BJ (cell line): ENCODE measurements at places on chromosomes 12 and 14. TPM values are rescaled to one million over a fixed set of nuclear protein-coding genes. Genes with fewer than 3 reads are reported as not detected.

Gene CDKN3
- 28.7 and 55.1 TPM in 2 replicates for polyA plus RNA-seq

Gene REP15
- 0.63 and 1.0 TPM in 2 replicates for polyA plus RNA-seq

Gene ACOT6
- polyA plus RNA-seq, result not detected in 2 replicates

Gene VASH1
- polyA plus RNA-seq, result 3.3 and 4.0 TPM in 2 replicates

Gene VWF
- polyA plus RNA-seq, result 0.06 and 0.07 TPM in 2 replicates

Gene KLRK1
- polyA plus RNA-seq, result not detected in 2 replicates

Gene MUCL1
- polyA plus RNA-seq, result not detected in 2 replicates

Gene EPYC
- 0.17 TPM in 1 of 2 replicates, not detected in the other for polyA plus RNA-seq

Gene PIK3C2G
- not detected in 2 replicates for polyA plus RNA-seq

Gene CLEC6A
- not detected in 2 replicates for polyA plus RNA-seq

Gene DIO3
- polyA plus RNA-seq, result not detected in 2 replicates

Gene CABP1
- 0.32 TPM in 1 of 2 replicates, not detected in the other for polyA plus RNA-seq

Gene GLIPR1L1
- polyA plus RNA-seq, result not detected in 2 replicates

Gene GPD1
- 0.31 and 0.47 TPM in 2 replicates for polyA plus RNA-seq

Gene POTEM
- polyA plus RNA-seq, result not detected in 2 replicates

Gene ALX1
- polyA plus RNA-seq, result not detected in 2 replicates

Gene MANSC4
- not detected in 2 replicates for polyA plus RNA-seq

Gene IQSEC3
- not detected in 2 replicates for polyA plus RNA-seq

Gene GPR132
- 0.06 and 0.13 TPM in 2 replicates for polyA plus RNA-seq

Gene KRT85
- not detected in 2 replicates for polyA plus RNA-seq

Gene IAPP
- polyA plus RNA-seq, result not detected in 2 replicates

Gene PTPRR
- polyA plus RNA-seq, result 0.40 and 0.77 TPM in 2 replicates

Gene KITLG
- 17.0 and 43.0 TPM in 2 replicates for polyA plus RNA-seq

Gene ADSS1
- polyA plus RNA-seq, result 2.9 and 4.5 TPM in 2 replicates

Gene SYT1
- polyA plus RNA-seq, result 0.70 and 1.3 TPM in 2 replicates

Gene SOAT2
- polyA plus RNA-seq, result 0.16 and 0.34 TPM in 2 replicates

Gene PRR4
- 2.6 and 4.2 TPM in 2 replicates for polyA plus RNA-seq

Gene RFLNA
- polyA plus RNA-seq, result 0.05 TPM in 1 of 2 replicates, not detected in the other

Gene MVK
- polyA plus RNA-seq, result 4.1 and 7.5 TPM in 2 replicates

Gene FOXN4
- polyA plus RNA-seq, result not detected in 2 replicates

Gene EML1
- 11.8 and 14.2 TPM in 2 replicates for polyA plus RNA-seq

Gene DAO
- polyA plus RNA-seq, result not detected in 2 replicates
